ENCODE measurements at places on chromosomes 3 and 15.

- H3K27ac ChIP-seq, result peak overlapping the region; percentile 28
- no peak for DNase-seq
- no peaks in the 10 kb centered on the region for H3K36me3 ChIP-seq
- H3K4me1 ChIP-seq, result peaks cover 5% of the 10 kb centered on the region
- H3K4me3 ChIP-seq, result no peak overlapping the region
- H3K27me3 ChIP-seq, result no peaks in the 10 kb centered on the region
Observed at GRCh38 chr3:151875759-151876158, 2.3 kb downstream of the SUCNR1 start.

GRCh38 chr3:43024181-43024885 is 45.2 kb downstream of the GASK1A start:
- DNase-seq, result peak; percentile 89
- H3K4me3 ChIP-seq, result peak overlapping the region; percentile 8
- no peaks in the 10 kb centered on the region for H3K27me3 ChIP-seq
- no peaks in the 10 kb centered on the region for H3K36me3 ChIP-seq
- H3K27ac ChIP-seq, result peak overlapping the region; percentile 97
- peaks cover 54% of the 10 kb centered on the region for H3K4me1 ChIP-seq

- no peak overlapping the region for H3K4me3 ChIP-seq
- no peaks in the 10 kb centered on the region for H3K27me3 ChIP-seq
- DNase-seq, result no peak
Observed at GRCh38 chr3:32888739-32889138, 62.7 kb upstream of the CCR4 start.

GRCh38 chr3:12588039-12589009 is 31.4 kb downstream of the MKRN2 start:
- H3K4me1 ChIP-seq, result no peaks in the 10 kb centered on the region
- no peak overlapping the region for H3K27ac ChIP-seq
- no peak overlapping the region for H3K4me3 ChIP-seq

GRCh38 chr15:73996939-73997338 is 2.4 kb downstream of the PML start:
- H3K27me3 ChIP-seq, result no peaks in the 10 kb centered on the region
- H3K4me3 ChIP-seq, result peak overlapping the region; percentile 19
- H3K4me1 ChIP-seq, result peaks cover 27% of the 10 kb centered on the region

Data from thymus (tissue), 14 donors.